NCI-H345 (cell line): ENCODE measurements at places on chromosomes 3 and 15.

GRCh38 chr15:50110285-50110684, 8.7 kb downstream of the ATP8B4 start:
- no peak for DNase-seq

- no peak for DNase-seq
Measured at GRCh38 chr3:14424711-14425580, 22.5 kb downstream of the SLC6A6 start.

DNA sequence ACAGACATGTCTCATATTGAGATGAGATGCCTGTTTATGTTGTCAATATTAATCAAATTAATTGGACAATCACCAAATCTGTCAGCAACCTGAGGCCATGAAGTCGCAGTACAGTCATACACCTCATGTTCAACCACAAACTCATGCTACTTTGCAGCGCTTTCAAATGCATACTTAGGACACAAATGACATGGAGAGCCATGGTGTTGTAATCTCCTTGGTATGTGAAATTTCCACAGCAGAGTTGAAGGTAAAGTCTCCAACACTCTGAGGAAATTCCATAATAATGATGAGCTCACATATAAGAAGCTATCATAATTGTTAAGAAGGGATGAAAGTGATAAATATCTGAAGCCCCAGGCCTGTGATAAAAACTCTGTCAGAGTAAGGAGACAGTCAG, 873.9 kb downstream of the MCTP2 start:
- DNase-seq = no peak

DNA sequence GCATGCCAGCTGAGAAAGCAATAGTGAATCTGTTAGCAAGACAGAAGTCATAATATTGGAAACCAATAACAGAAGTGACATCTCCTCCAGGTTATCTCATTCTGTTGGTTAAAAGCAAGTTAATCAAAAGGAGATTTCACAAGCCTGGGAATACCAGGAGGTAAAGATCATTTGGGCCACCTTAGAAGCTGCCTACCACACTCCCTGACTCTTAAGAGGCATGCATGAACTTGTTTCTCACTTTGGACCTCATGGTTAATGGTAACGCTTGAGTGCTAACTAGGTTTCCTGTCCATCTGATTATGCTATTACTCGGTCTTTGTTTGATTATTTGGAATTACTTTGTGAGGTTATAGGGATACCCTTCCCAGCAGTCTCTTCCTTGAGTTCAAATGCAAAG, 650.8 kb upstream of the SGO1 start:
- DNase-seq = no peak

GRCh38 chr15:57457726-57458125, 81.4 kb downstream of the CGNL1 start:
- no peak for DNase-seq

GRCh38 chr3:60079076-60079475, 1029.3 kb upstream of the CFAP20DC start:
- no peak for DNase-seq

- no peak for DNase-seq
Measured at GRCh38 chr15:69532856-69533255, 80.2 kb downstream of the RPLP1 start.

DNA sequence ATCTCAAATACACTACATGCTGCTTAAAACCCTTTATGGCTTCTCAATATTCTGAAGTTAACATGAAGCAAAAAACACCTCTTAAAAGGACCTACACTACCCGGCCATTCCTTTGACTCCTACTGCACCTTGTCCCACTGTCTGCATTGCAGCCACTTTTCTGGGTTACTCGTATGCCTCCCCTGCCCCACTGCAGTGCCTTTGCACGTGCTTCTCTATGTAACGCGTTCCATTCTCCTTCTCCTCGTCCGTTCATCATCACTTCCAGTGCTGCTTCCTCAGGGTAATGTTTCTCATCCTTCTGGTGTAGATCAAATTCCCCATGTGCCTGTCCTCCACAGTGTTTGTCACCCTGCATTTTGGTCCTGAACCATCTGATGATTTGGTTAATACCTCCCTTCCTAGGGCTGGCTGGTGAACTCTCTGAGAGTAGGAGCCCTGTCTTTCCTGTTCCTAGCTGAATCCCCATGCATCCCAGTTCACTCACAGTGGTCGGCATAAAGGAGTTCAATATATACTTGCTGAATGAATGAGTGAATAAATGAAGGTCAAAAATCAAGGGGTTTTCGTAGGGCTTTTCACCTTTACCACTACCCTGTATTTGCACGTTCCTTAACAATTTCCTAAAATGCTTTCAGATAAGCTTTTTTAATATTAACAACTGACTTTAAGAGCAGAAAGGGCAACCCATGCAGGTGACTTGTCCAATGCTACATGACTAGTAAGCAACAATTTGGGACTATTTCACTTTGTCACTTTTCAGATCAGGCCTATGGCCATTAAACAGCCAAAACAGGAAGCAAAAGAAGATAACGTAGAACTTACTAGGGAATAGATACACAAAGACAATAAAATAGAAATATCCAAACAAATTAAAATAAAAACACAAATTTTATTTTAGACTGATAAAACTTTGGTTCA, 2.4 kb upstream of the STT3B start:
- DNase-seq = no peak

GRCh38 chr15:40941528-40942336, 11.5 kb upstream of the CHAC1 start:
- DNase-seq = peak; percentile 59

DNA sequence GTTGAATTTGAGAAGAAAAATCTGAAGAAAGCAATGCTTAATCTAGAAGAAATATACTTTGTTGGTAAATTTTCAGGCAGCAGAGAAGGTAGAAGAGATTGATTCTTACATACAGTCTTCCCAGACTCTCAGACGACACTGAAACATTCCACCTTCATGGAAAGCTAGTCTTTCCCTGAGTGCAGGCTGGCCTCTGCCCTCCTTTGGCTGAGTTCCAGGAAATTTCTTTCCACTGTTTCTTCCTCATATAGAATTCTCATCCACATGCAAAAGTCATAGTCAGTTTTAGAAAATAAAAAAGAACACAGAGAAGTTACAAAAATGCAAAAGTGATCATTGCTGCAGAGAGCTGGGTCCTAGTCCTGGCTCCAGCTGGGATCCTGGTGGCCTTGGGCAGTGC, 142.5 kb upstream of the PRR23C start:
- no peak for DNase-seq

DNA sequence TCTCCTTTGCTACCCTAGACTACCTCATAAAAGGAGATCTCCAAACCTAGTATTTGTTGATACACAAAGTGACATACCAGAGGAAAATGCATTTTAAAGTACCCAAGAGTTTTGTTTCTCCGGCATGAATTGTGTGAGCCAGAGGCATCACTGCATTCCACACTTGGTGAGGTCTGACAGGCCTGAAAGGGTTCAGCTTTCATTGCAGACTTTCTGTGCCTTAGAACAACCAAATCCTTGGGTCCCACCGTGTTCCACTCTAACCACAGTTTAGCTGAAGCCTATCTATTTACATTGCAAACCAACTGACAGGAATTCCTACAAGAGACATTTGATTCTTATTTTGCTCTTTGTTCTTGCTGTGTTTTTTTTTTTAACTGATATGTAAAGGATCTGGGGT, 21.0 kb upstream of the EID1 start:
- DNase-seq = no peak

- peak; percentile 40 for DNase-seq
Measured at GRCh38 chr15:33968224-33968623, at the start of gene CHRM5. CHRM5 (plus strand) TSS chr15:33968497; CDS start chr15:34062718, 94,221 bp downstream.

- DNase-seq = no peak
Measured at GRCh38 chr3:26731843-26732242, 109.3 kb downstream of the LRRC3B start.

GRCh38 chr3:158659454-158660237, 12.8 kb downstream of the LXN start:
- DNase-seq = peak; percentile 11

DNA sequence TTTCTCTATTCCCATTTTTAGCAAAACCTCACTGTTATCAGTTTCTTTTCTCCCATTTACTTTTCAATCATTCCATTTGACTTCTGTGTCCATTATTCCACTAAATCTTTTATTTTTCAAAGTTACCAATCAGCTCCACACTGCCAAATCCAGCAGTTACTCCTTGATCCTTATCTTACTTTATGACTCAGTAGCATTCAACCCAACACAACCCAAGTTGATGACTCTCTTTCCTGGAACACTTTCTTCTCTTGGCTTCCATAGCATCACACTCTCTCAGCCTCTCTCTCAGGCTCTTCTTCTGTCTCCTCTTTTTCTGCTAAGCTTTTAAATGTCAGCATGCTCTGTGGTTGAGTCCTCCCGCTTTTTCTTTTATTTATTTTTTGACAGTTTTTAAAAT, 36.3 kb downstream of the RASGRP1 start:
- DNase-seq = no peak
